ENCODE measurements at places on chromosomes 1 and 21. TPM values are rescaled to one million over a fixed set of nuclear protein-coding genes. Genes with fewer than 3 reads are reported as not detected.

GBP4 gene
- total RNA-seq = 0.58 TPM

SLC22A15 gene
- 1.4 TPM for total RNA-seq

DPT gene
- total RNA-seq = not detected

FCMR gene
- total RNA-seq = not detected

Data from myometrial cell (primary cell).